ENCODE measurements at places on chromosomes 1 and 21.

DNA sequence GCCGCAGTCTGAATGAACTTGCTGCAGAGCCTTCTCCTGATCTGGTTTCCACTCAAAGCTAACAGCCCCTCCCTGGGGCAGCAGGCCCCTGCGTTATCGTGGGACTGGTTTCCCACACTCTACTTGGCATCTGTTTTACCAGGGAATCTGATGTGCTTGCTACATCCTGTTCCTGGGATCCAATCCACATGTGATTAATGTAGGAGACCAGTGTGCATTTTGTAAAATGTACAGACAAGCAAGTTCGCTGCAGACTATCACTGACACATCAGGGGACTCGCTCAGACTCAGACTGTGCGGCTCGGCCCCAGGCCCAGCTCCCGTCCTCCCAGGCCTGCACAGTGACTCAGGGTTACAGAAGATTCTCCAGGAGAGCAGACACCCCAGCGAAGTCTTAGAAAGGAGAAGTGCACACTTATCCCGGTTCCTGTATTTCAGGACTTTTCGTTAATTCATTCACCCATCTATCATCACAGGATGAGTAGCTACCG lies 340.1 kb downstream of the MATN1 start:
- DNase-seq = no peak

DNA sequence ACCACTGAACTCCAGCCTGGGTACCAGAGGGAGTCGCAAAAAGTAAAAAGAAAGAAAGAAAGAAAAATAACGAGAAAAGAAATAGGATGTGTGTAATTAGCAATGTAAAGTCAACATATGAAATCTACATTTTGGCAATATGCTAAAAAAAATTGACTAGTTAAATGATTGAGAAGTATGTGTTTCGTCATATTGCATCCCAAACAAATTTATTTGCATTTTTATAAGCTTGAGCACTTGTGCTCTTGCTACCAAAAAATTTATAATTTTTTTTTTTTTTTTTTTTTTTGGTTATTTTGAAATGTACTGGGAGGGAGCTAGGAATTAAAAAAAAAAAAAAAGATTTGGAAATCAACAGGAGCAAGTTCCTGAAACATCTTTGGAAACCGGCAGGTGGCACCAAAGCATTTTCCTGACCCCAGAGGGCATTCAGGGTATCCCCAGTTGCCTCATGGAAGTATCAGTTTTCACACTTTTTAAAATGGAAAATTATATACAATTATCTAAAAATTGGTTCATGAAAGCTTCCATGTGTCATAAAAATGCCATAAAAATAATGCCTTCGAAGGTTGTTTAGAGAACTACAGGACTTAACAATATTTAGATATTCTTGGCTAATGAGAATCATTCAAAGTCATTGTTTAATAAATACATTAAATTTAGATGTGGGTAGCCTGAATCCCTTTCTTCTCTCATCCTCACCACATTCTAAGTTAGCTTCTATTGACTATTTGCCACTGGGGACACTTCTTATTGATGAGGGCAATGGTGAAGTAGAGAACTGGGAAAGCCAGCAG lies 4.8 kb upstream of the HEATR1 start:
- DNase-seq = peak; percentile 45

DNA sequence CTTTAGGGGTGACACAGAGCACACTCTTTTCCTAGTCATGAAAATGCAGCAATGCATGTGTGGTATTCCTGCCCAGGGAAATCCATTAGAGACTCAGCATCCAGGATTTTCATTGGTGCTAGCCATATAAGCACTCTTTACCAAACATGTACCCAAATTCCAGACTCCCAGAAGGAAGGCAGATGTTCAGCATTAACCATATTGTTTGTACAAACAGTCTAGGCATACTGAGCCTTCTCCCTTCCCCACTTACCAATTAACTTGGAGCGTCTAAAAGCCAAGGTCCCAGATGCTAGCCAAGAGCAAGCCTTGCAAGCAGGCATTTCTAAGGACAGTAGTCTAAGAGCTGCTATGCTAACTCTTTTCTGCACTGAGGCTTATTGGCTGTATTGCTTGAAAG lies 27.9 kb downstream of the ZBED6 start:
- DNase-seq = no peak

GRCh38 chr1:115092175-115092574 lies 2.9 kb upstream of the TSPAN2 start:
- DNase-seq = no peak

DNA sequence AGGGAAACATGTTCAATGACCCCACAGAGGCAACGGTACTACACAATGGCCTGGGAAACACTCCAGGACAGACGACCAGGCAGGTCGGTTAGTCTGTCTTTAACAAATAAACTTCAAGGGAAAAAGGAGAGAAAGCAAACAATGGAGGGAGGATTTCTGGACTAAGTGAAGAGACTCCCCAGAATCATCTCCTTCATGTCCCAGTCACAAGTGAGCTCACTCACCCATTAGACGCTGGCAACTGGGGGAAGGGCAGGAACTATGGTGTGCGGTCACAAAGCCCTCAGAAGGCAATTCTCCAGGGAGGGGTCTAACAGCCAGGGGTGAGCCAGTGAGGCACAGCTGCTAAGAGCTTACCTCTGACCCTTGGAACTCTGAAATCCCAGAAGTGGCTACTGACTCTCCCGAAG lies 55.7 kb upstream of the NADK start:
- peak; percentile 62 for DNase-seq

- DNase-seq = no peak
Measured at GRCh38 chr1:22611530-22611947, 24.9 kb upstream of the C1QA start.

GRCh38 chr1:209484429-209484828 lies 99.1 kb upstream of the CAMK1G start:
- DNase-seq = no peak

GRCh38 chr1:15174615-15174983 lies 21.1 kb downstream of the TMEM51 start:
- no peak for DNase-seq

DNA sequence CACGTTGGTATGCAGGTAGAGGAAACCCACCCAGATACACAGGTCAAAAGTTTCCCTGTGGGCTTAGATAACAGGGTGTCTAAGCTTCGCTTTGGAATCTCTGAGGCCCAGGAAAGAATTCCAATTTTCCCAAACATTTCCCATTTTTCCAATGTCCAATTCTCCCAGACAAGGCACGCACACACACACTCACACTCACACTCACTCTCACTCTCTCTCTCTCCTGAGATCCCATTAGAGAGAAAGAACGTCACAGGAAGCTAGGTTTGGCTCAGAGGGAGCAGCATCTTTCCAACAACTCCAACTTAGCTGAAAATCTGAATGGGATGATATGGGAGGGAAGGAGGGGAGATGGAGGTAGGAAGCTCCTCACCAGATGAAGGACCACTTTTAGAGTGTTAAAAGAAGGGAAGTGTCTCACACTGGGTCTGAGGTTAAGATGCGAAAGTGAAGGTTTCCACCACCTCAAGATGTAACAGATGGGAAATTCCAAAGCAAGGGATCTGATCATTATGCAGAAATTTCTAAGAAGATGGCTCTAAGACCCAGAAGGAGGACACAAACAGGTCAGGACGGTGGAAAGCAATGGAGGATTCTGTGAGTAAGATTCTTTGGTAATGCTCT lies 63.5 kb downstream of the GNG12 start:
- no peak for DNase-seq

- DNase-seq = peak; percentile 59
Measured at GRCh38 chr1:225908773-225909172, 15.3 kb downstream of the PYCR2 start.

GRCh38 chr1:206544562-206545257 lies 37.4 kb downstream of the RASSF5 start:
- peak; percentile 93 for DNase-seq

DNA sequence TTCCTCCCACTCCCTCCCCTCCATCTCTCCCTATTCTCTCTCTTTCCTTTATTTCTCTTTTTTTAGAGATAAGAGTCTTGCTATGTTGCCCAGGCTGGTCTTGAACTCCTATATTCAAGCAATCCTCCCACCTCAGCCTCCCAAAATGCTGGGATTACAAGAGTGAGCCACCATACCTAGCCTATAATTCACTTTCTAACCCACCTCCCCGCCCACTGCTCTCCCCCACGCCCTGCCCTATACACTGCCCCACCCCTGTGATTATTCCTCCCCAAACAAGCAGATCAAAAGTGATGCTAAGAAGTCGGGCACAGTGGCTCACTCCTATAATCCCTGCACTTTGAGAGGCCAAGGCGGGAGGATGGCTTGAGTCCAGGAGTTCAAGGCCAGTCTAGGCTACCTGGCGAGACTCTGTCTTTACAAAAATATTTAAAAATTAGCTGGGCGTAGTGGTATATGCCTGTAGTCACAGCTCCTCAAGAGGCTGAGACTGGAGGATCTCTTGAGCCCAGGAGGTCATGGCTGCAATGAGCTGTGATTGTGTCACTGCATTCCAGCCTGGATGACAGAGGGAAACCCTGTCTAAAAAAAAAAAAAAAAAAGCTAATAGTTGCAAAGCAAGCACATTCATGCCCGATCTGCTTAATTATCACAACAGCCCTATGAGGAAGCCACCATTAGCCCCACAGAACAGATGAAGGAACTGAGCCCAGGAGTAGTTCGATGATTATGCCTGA lies 12.8 kb upstream of the E2F2 start:
- DNase-seq = no peak

- no peak for DNase-seq
Measured at GRCh38 chr1:240586006-240586405, 25.9 kb downstream of the GREM2 start.

DNA sequence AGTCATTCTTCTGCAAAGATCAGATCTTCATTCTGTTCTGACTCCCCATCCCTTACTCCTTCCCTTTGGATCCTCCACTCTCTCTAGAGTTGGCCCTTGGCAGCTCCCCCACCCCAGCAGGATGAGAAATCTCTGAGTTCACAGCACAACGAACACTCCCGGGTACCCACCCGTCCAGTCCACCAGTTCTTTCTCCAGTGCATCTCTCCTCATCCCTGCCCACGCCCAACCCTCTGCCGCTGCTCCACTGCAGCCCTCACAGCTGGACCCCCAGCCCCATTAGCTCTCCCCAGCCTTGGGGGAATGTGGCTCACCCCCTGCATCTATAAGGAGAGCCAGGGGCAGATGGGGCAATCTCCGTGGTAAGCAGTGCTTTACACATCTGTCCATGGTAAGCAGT lies 125.7 kb downstream of the MATN1 start:
- no peak for DNase-seq

DNA sequence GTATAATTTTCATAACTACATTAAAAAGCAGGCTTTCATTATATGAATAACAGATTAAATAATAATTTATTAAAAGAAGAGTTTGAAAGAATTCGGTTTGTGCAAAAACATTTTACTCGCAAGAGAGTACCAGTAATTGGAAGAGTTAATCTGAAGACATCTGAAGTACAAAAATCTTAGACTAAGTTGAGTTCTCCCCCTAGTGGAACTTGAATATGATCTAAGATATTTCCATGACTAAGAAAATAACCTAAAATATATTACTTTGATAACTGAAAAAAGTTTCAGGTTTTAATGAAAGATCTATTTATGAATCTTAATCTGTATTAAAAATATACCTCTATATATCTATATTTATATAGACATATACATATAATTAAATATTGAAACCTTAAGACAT lies 112.5 kb upstream of the GFI1 start:
- no peak for DNase-seq

GRCh38 chr1:240991230-240991629 lies 365.8 kb downstream of the RGS7 start:
- no peak for DNase-seq

- DNase-seq = no peak
Measured at GRCh38 chr1:41880261-41880660, 38.5 kb downstream of the HIVEP3 start.

DNA sequence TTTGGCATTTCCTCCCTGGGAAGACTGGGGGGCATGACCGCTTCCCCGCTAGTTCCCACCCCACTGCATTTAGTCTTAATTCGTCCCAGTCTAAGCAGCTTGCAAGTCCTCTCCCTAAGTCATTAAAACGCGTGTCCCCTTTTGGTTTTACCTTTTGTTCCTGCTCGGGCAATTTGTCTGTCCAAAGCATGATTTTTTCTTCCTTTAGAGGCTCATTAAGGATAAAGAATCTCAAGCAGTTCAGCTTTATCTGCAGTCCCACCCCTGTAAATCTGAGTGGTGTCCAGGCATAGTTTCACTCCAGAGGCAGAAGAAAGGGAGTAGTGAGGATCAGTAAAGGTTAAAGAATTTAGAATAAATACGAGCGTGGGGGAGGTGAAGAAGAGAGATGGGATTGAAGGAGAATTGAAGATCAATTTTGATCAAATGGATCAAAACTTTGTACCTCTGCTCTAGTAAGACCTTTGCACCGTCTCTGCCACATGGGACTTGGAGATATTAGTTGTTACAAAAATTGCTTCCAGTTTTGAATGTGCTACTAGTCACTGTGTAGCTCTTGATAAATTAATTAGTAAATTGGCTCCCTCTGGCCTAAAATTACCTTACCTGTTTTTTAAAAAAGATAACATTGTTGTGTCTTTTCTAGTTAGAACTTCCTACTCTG lies 989 bp upstream of the ETV3 start:
- no peak for DNase-seq

GRCh38 chr1:10958614-10959013 lies 53.8 kb upstream of the TARDBP start:
- DNase-seq = peak; percentile 94

DNA sequence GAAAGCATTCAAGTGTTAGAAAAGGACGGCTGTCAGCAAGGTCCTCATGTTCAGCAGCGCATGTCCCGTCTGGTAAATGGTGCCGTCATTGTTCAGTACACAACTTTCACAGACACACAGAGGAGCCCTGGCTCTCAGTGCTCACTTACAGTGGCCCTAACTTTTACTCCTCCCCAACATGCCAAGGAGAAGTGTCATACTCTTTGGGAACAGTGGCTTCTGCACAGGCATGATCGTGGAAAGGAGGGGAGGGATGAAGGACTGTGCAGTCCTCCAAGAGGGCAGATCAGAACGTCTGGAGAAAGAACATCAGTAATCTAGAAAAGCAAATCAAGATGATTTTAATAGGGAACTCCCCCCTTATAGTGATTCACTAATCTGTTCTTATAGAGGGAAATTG lies 3.8 kb upstream of the GRHL3 start:
- DNase-seq = no peak

- no peak for DNase-seq
Measured at GRCh38 chr21:42456457-42456856, 39.6 kb downstream of the RSPH1 start.

DNA sequence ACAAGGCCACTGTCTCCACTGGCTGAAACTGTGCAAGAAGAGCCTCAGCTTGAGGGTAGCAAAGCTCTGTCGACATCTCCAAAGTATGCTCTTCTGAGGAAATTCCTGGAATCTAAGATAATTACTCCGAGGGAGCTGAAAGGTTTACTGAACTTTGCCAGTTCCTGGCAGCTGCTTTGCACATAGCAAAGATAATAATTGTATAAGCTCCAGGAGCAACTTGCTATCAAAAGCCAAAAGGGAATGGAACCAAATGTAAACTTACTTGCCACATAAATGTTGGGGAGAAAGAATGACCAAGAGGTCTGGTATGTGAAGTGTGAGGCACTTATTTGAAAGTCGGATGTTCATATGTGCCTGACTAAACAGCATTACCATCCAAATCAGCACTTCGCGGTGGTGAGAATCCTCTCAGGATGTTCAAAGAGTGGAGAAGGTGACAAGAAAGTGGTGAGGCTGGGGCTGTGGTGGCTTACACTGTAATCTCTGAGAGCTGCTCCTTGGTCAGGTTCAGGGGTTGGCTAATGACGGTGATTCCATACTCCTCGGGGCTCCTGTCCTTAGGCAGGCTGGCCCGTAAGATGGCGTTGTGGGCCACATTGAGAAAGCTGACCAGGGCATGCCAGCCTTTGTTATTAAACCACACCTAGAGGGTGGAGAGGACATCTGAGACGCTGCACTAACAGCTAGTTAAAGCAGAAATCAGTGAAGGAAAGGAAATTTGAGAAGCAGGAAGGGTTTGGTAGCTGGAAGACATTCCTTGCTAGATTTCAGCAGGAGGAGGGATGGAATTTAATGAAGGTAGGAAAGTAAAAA lies 100.0 kb downstream of the ABCA4 start:
- DNase-seq = no peak
